ENCODE measurements at places on chromosomes 5 and 9.
A peak's percentile ranks its signal among the peaks of the same experiment; 100 is the strongest.

GRCh38 chr5:38780316-38780715, 65.5 kb upstream of the OSMR start:
- no peak for DNase-seq

DNA sequence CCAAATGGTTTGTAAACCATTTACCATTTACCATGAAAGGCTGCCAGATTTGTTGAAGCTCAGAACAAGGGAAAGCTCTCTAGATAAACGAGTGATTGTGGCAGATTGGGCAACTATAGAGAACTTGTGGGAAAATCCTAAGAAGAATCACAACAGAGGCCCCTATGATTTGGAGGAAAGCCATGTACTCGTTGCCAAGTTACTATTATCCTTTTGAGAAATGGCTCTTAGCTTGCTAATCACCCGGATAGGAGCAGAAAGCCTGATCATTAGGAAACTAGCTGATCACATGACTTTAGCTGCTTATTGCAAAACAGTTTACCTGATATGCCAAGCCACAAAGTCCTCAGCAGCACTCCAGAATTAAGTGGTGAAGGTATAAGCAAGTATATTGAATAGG, 23.5 kb upstream of the ATG10 start:
- DNase-seq, result no peak

GRCh38 chr5:9284781-9285307, 261.0 kb downstream of the SEMA5A start:
- DNase-seq, result no peak

GRCh38 chr5:34524123-34524522, 132.0 kb upstream of the RAI14 start:
- peak; percentile 11 for DNase-seq

- DNase-seq, result no peak
Observed at GRCh38 chr5:153153086-153153485, 337.4 kb upstream of the GRIA1 start.

DNA sequence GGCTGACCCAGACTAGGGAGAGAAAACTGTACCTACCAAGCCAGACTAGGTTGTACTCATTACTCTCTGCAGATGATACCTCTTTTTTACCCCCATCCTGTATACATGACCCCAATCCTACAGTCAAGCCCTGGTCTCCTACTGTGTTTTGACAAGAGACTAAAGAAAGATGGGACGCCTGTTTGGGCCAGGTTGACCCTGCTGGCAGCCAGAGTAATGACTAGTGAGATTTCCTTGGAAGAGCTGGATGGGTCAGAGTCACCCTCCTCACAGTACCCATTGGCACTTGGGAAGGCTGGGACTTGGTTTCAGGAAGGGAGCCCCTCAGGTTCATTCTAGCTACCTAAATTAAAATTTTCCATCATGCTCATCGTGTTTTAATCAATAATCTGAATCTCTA, 89.7 kb upstream of the NR4A3 start:
- no peak for DNase-seq

DNA sequence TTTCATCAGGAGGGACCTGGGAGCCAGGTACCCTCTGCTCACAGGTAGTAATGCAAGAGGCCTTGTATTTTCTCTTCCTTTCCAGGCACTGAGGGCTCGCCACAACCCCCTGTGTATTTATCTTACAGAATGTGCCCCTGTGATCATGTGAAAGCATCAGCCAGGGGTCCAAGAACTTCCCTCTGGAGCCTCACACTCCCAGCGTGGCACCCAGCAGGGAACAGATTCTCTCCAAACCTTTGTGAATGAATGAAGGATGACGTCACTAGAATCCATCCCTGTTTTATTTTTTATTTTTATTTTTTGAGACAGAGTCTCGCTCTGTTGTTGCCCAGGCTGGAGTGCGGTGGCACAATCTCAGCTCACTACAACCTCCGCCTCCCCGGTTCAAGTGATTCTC, 107.3 kb upstream of the IER5L start:
- DNase-seq, result no peak

GRCh38 chr9:125745682-125746016, 1.5 kb upstream of the PBX3 start:
- DNase-seq, result no peak

DNA sequence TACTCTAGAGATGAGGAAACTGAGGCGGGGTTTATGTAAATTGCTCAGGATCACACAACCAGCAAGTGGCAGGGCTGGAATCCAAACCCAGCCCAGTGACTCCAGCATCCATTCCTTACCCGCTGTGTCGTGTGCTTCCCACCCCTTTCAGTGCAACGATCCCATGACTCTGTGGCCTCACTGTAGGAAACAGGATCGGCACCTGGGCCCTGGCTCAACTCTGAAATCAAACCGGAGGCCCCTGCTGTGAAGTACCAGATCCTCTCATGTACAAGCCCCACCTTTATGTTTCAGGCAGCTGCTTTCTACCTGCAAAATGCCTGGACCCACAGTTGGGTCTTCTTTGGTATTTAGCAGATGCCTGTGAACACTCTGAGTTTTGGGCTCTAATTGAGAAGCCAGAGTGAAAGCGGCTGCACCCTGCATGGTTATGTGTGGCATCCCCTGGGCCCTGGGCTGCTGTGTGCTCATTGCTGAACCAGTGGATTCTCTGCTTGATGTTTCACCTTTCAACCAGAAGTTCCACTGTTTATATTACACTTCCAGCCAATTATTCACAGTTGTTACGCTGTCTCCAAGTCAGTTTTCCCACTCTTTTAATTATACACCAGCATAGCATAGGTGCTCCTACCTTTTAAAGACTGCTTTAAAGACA, 36.7 kb downstream of the ABLIM3 start:
- peak; percentile 29 for DNase-seq

- peak; percentile 80 for DNase-seq
Observed at GRCh38 chr9:114098021-114098935, 814 bp downstream of the KIF12 start.

- DNase-seq, result no peak
Observed at GRCh38 chr5:40395251-40395650, 284.5 kb upstream of the PTGER4 start.

DNA sequence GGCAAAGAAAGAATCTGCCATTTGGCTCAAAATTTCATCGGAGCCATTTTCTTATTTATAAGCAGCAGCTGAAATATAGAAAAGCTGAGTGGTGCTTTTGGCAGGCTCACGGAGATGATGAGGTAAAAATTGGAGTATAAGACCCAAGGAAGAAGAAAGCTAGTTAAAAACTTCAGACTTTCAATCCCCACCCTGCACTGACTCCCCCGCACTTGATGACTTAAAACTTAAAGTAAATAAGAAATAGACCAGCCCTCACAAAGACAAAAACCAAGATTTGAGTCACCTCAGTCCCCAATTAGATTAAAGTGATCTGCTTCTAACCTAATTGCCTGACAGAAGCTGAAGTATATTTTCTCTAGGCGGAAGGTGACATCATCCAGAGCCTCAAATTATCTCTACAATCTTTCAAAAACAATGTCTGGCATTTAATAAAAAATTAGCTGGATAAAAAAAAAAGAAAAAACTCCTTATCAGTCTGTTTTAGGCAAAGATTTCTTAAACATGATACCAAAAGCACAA, 124.0 kb upstream of the PJA2 start:
- DNase-seq, result no peak
